Stimulated activated CD4-positive, alpha-beta T cell treated with anti-CD3 and anti-CD28 coated beads, TNF-alpha, amount 100 ng/mL, for 1 hour (primary cell): ENCODE measurements at places on chromosomes 2 and 18.

DNA sequence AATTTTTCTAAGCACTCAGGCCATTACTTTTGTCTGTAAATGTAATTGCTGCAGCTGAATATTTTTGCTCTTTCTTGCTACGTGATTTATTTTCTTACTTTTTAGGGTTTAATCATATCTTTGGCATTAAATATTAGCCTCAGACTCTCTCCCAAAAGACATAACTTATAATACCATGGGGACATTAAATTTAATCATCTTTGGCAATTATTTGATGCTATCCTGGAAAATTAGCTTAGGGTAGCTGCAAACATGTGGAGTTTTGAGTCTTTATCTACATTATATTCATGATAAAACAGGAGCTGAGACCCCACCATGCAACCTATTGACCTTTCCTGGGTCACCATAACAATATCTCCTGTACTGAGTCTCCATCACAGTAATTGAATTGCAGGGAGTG is 59.1 kb upstream of the EDAR start:
- DNase-seq: no peak

- no peak for DNase-seq
These were observed 36.5 kb upstream of the CYTIP start for GRCh38 chr2:157480182-157480961.

GRCh38 chr2:205800773-205801172 is 118.5 kb downstream of the NRP2 start:
- DNase-seq: no peak

DNA sequence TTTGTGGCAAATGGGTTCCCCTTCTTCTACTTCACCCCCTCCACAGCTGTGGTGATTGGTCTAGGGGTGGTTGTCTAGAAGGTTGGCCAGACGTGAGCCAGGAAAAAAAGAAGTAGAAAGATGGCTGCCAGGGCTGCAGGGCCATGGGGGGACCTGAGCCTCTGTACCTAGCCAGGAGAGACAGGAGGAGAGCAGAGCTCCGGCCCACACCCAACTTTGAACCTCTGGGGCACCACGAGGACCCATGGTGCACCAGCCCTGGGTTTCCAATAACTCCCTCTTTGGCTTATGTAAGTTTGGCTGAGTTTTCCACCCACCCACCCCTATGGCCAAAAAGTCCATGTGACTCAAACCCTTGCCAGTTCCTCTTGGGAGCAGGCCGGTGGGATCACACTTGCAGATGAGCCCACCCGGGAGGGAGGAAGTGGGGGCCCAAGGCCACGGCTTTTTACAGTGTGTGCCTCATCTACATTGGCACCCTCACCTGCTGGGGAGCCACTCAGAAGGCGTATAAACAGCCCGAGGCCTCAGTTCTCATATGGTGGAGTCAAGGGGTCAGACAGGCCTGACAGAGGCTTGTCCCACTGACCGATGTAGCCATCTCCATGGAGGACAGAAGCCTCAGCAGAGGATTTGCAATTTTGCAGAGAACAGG is 293.1 kb upstream of the HDAC4 start:
- no peak for DNase-seq

DNA sequence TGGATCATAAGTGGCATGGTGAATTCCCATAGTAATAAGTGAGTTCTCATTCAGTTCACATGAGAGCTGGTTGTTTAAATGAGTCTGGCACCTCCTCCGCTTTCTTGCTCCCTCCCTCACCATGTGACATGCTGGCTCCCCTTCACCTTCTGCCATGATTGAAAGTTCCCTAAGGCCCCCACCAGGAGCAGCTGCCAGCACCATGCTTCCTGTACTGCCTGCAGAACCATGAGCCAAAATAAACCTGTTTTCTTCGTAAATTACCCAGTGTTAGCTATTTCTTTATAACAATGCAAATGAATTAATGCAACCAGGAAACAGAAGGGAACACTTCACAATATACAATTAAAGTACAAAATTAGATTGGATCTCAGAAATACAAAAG is 257.0 kb downstream of the MREG start:
- no peak for DNase-seq

DNA sequence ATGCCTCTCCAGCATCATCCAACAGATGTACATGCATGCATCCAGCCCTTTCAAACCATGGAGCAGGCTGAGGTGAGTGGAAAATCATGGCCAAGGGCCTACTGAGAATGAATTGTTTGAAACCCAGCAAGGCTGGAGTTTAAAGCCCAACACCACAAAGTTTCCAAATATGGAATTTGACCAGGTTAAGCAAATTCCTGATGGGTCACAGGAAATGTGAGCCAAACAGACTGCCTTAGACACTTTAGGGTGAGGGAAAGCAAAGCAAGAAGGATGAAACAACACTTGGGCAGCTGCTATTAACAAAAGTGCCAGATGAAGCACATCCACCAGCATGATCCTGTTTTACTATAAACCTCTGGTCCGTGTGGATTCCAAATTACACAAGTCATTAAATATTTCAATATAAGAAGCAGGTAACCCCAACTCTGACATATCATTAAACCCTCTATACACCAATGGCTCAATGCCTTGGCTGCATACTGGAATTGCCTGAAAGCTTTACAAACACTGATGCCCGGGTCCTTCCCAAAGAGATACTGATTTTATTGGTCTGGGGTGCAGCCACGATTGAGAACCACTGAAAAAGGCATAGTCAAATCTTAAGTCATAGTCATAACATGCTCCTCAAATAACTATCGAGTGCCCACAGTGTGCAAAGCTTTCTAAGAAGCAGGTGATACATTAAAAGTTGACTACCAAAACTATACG is 9.1 kb downstream of the KLF7 start:
- DNase-seq: no peak

GRCh38 chr2:230952226-230952956 is 27.3 kb upstream of the GPR55 start:
- DNase-seq: no peak

DNA sequence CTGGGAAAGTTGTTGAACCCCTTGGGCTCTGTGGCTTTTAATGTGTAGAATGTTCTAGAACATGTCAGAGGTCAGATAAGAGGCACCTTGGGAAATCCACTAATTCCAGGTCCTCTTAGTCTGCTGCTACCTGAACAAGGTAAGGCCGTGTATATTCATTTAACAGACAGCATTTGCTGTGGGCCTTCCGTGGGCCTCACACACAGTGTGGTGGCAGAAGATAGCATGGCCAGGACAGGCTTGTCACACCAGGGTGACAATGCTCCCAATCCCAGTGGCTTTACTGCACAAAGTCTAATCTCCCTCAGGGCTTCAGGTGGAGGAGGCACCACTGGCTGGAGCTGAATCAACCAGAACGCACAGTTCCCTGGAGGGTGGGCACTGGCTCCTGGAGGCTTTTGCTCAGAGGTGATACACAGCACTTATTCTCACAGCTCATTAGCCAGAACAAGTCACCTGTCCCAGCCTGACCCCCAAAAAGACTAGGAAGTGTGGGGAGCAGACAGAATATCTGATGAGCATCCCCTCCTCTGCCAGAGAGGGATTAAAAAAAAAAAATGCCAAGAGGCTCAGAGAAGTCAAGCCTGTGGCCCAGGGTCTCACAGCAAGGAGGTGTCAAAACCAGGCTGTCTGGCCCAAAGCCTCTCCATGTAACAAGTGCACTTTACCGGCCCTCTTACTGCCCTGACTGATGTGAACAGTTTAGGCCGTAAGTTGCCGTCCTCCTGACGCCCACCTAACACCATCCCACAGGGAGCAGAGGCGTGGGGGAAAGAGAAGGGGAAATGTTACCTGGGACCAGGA is 216.9 kb upstream of the RAB6C start:
- DNase-seq: no peak

DNA sequence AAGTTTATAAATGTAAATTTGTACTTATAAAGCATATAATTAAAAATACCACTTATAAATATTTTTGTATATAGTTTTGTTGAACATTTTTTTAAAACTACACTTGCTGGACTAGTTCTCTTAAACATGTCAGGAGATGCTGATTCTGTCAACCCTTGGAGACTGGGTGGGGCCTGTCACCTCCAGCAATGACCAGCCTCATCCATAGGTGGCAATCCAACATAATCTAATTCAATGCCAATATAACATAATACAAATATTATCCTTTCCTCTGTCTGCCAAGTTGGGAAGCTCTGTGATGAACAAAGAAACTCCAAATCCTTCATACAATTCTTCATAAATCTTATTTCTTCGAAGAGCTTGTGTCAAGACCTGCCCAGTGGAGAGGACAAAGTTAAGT is 140.4 kb downstream of the RBMS1 start:
- no peak for DNase-seq

DNA sequence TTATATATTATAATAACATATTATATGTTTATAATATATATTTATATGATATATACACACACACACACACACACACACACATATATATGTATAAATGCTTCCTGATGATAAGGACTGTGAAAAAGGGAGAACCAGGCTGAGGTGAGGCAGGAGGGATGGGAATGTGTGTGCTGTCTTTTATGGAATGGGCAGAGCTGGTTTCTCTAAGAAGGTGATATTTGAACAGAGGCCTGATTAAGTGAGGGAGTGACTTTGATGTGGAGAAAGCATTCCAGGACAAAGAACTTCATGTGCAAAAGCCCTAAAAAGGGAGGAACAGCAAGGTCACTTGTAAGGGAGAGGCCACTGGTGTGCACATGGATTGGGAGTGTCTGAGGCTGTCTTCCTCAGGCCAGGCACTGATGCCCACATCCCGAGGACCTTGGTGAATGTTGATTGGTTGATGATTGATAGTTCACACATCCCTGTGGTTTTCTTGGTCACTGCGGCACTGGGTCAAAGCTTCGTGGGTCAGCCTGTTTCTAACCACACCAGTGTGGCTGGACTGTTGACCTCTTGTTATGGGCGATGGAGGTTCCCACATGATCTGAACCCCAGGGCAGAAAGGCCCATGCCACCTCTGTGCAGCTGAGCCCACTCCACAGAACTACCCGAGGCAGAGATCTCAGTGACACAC is 196.9 kb downstream of the MYCN start:
- no peak for DNase-seq

- no peak for DNase-seq
These were observed 615.0 kb upstream of the DDX18 start for GRCh38 chr2:117199511-117199910.

DNA sequence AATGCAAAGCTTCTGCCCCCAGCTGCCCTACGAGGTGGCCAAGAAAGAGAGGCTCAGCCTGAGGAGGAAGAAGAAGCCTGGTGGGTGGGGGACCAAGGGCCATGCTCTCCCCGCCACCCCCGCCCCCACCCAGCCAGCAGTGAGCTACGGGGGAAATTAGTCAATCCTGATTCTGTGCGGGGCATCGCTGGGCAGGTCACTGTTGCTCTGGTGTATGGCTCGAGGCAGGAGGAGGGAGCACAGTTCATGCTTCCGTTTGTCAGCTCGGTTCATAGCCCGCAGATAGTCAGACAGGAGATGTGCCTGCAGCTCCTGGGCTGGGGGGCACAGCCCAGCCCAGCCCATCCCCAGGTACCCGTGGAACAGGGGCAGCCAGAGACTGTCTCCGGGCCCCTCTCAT is 17.1 kb downstream of the RAMP1 start:
- no peak for DNase-seq

DNA sequence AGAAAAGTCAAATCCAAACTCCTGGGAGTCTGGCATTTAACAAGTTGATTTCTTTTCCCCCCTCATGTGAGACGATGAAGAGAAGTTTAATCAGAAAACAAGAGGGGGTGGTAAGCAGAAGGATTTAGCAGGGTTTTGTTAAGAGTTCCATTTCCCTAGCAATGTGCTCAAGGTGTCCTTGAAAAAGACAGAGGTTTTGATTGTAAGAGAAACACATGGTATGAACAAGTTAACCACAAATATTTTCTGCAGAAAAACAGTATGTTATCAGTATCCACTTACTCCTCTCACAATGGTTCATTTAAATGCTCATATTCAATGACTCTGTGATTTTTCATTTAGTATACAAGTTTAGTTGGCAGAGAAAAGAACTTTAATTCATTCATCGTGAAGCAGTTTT is 26.8 kb downstream of the LAMA1 start:
- no peak for DNase-seq

- no peak for DNase-seq
These were observed 335 bp downstream of the ERFE start for GRCh38 chr2:238159071-238159539.

GRCh38 chr2:152743002-152743401 is 24.6 kb downstream of the ARL6IP6 start:
- no peak for DNase-seq

- DNase-seq: no peak
These were observed at the start of gene IL36A for GRCh38 chr2:113005030-113005509. Gene IL36A (plus strand): TSS chr2:113005459. CDS start chr2:113005872, 413 bp downstream.

DNA sequence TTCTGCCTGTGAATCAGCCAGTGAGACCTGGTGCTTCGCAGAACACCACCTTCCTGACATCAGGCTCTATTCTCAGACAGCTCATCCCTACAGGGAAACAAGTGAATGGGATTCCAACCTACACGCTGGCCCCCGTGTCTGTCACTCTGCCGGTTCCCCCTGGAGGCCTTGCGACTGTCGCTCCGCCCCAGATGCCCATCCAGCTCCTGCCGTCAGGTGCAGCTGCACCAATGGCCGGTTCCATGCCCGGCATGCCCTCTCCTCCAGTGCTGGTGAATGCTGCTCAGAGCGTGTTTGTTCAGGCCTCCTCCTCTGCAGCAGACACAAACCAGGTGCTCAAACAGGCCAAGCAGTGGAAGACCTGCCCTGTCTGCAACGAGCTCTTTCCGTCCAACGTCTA is 28.1 kb downstream of the ADNP2 start:
- DNase-seq: no peak

- no peak for DNase-seq
These were observed 140.8 kb downstream of the NUP35 start for GRCh38 chr2:183264890-183265535.

GRCh38 chr2:74429487-74430451 is 8.2 kb downstream of the WDR54 start:
- no peak for DNase-seq

DNA sequence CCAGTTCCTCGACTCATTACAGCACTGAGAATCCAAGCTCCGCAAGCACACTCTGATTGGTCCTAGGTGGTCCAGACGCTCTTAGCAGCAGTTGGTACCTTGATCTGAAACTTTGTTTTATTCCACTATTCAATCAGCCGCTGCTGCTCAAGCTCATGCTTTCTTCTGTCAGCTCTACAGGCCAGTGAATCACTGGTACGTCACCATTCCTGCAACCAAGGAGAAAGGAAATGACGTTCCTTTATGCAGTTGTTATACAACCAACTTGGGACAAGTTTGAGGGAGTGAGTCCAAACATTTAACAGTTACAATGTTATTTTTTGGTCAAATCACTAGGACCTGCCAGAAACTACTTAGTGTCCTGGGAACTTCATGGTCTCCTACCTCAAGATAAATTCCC is 398.8 kb upstream of the TMEFF2 start:
- no peak for DNase-seq
